Endothelial cell of umbilical vein (primary cell): ENCODE measurements at places on chromosomes 1 and 21. TPM values are rescaled to one million over a fixed set of nuclear protein-coding genes. Genes with fewer than 3 reads are reported as not detected.

ARID4B gene
- 33.5 and 40.7 TPM in 2 replicates for total RNA-seq

DNA sequence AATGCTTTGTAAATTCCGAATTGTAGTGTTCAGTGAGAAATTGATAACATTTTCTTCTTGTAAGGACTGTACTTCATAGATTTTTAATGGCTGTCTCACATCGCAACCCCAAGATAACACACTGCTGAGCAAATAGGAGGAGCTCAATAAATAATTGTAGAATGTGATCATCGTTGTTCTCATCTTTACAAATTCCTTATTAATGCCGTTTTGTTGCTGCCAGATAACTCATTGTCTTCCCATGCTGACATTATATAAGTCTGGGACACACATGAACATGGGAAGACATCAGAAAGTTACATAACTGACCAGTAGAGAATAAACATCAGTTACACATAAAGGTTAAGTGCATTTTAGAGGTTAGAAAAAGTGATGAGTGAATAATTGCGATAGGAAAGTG is 46.4 kb upstream of the TSPAN2 start:
- no peak for DNase-seq

DNA sequence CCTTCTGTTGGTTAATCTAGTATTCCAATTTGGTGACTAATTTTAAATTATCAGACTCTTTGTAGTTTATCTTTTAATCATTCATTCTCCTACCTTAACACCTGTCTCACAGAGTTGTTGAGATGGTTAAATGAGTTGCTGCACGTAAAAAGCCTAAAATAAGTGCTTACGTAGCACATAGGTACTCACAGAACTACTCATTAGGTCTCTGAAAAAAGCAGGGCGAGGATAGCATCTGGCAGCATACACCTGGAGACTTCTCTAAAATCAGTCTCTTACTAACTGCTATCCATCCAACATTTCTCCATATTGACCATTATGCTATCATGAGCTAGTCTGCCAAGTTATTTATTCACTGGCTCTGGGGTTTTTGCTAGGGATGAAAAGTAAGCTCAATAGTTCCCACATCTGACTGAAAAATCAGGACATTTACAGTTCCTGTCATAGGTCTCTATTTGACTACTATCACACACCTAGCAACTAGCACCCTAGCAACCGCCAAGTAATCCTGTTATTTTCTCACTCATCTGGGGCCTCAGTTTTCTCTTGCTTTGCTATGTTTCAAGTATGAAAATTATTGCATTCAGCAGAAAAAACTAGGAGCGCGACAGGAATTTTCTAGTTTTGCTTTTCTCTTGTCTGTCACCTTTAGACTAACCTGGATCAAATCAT is 11.2 kb downstream of the CSDE1 start:
- no peak for DNase-seq

- no peak for DNase-seq
These were observed 82.3 kb downstream of the ADSS2 start for GRCh38 chr1:244369256-244370057.

C1QC gene
- not detected in 2 replicates for total RNA-seq

GRCh38 chr1:97920276-97920831 is 480 bp downstream of the DPYD start:
- DNase-seq = peak; percentile 60

DNA sequence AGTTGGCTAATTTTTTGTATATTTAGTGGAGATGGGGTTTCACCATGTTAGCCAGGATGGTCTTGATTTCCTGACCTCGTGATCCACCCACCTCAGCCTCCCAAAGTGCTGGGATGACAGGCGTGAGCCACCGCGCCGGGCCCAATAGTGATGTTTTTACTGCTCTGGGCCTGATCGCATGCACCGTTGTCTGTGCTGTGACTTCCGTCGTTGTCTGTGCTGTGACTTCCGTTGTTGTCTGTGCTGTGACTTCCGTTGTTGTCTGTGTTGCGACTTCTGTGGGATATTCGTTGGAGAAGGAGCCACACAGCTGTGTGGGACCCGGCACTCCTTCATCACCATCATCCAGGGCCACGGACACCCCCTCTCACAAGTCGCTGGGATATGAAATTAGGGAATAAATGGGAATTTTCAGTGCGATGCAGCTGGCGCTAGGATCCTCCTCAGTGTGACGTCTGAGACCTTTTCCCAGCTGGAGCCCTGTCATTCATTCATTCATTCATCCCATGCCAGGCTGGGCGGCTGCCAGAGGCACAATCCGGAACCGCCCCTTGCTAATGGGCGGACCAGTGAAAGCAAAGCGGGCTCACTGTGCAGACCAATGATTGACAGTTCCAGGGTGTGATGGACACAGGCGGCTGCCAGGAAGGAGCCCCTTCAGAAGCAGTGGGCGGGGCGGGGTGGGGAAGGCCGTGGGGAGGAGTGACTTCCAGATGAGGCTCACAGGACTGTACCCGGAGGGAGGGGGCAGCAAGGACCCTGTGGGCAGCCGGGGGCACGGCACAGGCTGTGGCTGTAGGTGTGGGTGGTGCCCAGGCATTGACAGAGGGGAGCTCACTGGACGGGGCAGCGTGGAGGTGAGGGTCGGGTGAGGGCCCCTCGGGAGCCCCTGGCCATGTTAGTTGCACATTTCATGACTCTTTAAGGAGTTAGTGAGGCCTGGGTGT is 48.9 kb downstream of the PRKCZ start:
- no peak for DNase-seq

DNA sequence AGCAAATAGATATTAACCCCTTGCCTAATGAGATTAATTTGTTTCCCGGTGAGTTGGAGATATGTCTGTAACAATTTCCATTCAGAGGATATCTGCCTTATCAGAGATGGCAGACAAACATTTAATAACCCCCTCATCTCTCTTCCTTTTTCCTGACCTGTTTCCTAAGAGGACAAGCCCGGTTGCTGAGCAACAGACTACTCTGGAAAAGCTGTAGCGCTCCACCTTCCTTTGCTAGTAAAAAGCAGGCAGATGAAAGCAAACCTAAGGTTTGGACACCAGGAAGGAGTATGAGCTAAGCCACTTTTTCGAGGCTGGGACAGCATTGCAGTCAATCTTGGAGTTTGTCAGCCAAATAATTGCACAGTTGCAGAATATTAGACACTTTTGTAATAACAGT is 82.4 kb downstream of the RGS21 start:
- DNase-seq = peak; percentile 24

- DNase-seq = no peak
These were observed 32.7 kb upstream of the GLIS1 start for GRCh38 chr1:53771648-53772047.

- no peak for DNase-seq
These were observed 502.0 kb downstream of the SMYD3 start for GRCh38 chr1:246005067-246005466.

FMO5 gene
- total RNA-seq = 0.60 and 1.3 TPM in 2 replicates
